Iris pigment epithelial cell (primary cell): ENCODE measurements at places on chromosomes 3 and 15.

DNA sequence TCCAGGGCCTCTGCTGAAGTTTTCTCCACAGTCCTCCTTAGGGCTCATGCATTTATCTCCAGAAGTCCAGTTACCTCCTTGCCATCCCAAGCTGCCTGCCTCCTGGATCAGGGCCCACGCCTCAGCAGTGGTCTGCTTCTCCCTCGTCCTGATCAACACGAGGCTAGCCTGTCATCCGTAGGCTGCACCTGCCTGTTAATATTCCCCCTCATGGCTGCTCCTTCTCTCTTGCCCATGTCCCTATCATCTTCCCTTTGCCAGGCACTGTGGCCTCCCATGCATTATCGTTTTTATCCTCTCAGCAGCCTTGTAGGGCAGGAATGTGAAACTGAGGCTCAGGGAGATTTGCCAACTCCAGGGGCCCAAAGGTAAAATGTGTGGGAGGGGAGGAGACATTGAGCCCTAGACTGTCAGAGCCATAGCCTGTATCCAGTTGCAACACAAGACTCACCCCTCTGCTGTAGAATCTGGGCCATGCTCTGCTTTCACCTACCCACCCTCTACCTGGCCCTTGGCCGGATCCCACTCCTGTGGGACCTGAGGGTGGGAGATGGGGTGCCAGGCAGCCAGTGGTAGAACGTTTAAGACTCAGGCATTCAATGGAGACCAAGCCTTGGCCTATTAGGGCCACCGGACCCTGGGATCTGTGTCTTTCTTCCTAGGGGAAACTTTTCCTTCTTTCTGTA lies 4.6 kb downstream of the GRM2 start:
- DNase-seq = no peak

- no peak for DNase-seq
These were observed 701.3 kb downstream of the ROBO1 start for GRCh38 chr3:79066481-79066880.

DNA sequence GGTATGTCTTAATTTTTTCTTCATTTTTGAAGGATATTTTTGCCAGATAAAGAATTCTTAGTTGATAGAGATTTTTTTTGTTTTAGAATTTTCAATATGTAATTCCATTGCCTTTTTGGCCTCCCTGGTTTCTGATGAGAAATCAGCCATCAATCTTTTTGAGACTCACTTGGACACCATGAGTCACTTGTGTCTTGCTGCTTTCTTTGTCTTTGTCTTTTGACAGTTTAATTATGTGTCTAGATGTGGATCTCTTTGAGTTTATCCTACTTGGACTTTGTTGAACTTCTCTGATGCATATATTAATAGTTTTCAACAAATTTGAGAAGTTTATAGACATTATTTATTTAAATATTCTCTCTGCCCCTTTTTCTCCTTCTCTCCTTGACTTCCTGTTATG lies 34.7 kb upstream of the AQP9 start:
- DNase-seq = no peak

DNA sequence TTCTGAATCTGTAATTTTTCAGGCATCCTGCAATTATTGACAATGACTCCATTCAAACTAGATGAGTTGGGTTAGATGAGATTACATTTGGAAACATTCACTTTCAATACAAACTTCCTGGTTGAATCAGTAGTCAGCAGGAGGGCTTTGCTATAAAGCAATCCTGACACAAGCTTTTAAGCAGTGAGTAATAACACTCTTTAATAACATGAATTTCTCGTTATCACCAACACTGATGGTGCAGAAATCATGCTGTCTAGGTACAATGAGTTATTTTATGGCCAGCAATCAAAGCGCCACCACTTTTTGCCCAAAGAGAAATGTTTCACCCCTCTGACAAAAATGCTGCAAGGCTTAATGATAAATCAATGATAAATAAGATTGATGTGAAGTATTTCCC lies 474.8 kb upstream of the CNTN4 start:
- no peak for DNase-seq

DNA sequence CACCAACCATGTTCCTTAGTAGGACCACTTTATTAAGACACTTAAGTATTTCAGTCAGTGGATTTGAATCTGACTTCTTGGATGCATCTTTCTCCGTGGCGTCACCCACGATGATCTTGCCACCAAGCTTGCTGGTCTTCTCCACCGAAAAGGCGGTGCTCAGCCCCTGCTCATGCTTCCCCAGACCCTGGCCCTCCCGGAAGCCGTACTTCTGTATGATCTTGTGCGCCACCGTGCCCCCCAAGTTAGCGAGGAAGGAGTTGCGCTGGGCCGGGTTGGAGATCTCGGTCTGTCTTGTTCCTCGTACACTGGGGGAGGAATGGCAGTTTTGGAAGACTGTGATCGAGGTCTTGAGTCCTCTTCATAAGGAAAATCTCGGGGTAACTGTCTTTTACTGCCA lies 213.4 kb upstream of the NANOGP8 start:
- no peak for DNase-seq

- no peak for DNase-seq
These were observed 10.7 kb downstream of the BMF start for GRCh38 chr15:40097968-40098476.
